ENCODE measurements at places on chromosomes 6 and 20.

DNA sequence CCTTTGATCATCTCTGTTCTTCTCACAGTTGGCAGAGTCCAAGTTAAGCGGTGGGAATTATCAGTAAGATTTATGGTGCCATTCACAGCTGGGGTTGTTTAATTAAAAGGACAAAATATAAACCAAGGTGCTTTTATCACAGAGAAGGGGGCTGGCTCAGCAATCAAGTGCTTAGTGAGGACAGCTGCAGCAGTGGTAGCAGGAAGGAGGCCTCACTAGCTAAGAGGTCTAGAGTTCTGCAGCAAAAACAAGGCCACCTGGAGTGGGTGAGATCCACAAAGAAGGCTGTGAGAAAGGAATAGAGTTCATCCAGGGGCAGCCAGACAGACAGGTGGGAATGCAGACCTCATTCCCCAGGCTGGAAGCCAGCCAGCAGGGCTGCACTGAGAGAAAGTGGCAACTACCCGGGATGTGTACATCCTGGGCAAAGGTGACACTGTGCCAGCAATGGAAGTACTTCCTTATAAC, 37.1 kb downstream of the PIGU start:
- peak; percentile 93 for DNase-seq

DNA sequence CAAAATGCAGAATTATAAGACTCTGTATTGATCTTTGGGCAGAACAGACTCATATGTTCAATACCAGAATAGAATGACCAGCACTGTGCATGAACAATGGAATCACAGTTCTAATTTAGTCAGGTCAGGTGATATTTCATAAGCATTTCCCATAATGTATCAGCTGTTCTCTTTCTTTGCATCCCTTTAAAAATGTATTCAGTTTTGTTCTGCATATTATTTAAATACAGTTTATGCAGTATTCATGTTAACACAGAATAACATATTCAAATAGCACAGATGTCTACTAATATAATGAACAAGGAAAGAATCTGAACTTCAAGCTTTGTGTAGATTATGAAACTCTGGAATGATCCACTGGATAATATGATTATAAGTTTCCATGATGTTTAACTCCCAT, 128.5 kb downstream of the LAMP5 start:
- no peak for DNase-seq

DNA sequence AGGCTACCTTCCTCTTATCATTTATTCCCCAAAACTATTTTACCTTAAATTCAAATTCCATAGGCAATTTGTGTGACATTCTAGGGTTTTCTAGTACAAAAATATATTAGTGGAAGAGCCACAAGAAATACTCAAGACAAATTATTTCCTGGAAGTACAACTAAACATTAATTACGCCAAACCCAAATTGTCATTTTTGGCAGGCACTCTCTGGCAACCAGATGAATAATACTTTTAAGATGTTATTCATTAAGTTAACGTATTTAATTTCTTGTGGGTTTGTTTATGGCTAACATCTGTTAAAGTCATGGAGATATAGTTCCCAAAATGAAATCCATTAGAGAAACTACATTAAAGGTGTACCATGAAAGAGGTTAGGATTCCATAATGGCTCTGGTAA, 40.5 kb downstream of the HMGN3 start:
- DNase-seq: no peak

DNA sequence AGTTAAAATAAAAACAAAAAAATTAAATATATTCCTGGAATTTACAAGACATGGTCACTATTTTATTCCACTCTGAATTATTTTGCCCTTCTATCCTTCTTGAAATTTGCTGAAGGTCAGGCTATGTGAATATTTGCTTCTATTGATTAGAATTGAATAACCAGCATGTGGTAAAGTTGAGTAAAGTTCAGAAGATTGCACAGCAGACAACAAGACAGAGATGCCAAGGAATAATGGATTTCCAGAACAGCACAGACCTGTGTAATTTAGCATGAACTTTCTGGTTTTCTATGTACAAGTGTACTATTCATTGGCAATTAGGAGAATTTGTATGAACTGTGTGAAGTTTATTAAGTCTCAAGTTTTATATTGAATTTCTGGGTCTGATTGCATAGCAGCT, 352.4 kb downstream of the TBC1D32 start:
- no peak for DNase-seq

DNA sequence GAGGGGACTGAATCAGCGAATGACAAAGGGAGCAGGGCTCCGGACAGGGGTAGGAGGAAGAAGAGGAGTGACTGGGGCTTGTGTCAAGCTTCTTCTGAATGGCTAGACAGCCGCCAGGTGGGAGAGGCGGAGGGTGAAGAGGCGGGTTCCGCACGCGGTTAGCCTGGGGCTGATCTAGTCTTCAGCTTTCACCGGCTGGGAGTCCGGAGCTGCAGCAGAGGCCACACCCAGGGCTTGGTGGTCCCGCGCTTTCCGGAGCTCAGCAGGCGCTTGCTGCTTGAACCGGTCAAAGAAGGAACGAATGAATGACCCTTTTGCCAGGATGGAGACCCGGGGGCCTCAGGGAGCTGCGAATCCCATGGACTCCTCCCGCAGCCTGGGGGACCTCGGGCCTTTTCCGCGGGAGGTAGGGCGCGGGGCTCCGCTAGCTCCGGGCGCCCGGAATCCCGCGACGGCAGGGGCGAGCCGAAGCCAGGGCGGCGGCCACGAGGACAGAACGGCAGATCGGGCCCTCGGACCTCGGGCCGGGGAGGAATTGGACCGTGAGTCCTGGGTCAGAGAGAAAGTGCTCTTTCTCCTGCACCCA, at the start of gene C6orf141:
C6orf141 (plus strand) TSS at position 177 of the 586 bp plus-strand sequence; CDS start at position 302, 125 bp downstream.
- no peak for DNase-seq

DNA sequence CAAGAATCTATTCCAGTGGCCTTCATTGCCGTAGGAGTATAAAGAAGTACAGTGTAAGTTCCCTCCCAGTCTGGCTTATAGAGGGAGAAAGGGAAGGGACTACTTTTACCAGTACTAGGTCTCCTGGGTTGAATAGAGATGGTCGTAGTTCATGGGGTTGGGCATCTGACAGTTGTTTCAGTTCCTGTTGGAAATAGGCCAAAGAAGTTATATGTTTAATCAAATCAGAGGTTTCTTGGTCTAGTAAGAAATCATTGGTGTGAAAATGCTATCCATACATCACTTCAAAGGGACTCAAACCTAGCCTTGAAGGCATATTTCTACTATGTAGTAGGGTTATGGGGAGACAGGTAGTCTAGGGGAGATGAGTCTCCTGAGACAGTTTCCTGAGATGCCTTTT, 45.6 kb upstream of the MAN1A1 start:
- no peak for DNase-seq

DNA sequence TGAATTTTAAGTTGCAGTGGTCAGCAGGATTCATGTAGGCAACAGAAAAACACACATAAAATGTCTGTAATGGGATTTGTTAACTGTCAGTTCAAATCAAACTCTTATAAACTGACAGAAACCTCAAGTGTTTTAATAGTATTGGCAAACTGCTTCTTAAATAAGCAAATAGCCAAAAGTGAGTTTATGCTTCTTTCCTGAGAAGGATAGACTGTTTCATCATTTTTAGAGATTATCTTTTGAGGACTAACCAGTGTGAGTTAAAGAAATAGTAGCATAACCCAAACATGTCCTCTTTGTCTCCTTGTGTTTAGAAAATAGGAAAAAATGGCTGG, 68.0 kb downstream of the AIG1 start:
- DNase-seq: no peak

- DNase-seq: no peak
These were observed 581.0 kb upstream of the MAP3K7 start for GRCh38 chr6:91167846-91168245.

DNA sequence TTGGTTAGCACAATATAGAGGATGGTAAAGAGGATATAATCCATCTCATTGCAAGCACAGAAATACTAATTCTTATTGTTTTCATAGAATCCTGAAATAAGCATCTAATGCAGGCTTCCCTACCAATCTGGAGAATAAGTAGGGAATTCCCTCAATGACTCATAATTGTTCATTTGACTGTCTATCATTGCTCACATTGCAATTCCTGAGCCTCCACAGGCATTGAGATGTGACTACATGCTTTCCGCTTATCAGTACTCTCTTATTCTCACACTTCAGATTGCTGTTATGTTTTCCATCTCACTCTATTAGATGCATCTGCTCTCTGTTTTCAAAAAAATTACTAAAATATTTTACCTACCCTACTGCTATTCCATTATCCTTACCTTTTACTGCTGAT, 216.2 kb upstream of the PRSS16 start:
- DNase-seq: no peak

DNA sequence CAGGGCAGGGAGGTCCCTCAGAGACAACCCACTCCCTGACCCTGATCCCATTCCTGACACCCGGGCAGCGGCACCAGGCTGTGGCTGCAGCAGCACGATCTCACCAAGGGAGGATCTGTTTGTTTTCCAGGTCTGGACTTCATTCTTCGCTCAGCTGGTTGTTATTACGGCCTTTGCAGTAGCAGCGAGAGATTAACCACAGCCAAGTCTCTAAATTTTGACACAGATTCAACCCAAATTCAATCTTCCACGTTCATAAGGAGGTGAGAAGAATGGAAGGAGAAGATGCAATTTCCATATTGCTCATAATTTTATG, 91.1 kb upstream of the THBS2 start:
- no peak for DNase-seq

DNA sequence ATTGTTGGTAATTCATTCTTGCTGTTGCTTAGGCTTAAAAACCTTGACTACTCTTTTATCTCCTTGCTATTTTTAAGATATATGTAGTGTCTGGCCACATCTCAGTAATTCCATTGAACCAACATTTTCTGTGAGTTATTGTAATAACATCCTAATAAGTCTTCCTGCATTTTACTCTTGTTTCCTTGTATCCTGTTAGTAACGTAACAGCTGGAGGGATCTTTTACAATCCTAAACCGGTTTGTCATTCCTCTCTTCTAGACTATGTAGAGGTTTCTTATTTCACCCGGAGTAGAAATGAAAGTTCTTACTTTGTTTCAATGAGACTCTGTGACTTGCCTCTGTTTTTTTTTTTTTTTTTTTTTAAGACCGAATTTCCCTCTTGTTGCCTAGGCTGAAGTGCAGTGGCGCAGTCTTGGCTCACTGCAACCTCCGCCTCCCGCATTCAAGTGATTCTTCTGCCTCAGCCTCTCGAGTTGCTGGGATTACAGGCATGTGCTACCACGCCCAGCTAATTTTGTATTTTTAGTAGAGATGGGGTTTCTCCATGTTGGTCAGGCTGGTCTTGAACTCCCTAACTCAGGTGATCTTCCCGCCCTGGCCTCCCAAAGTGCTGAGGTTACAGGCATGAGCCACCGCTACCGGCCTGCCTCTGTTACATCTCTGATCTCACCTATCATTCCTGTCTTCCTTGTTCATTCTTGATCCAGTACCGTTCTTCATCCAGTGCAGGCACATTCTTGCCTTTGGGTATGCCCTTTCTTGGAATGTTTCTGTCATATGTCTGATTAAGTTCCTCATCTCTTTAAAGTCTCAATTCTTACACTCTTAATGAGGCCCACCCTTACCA, 44.7 kb downstream of the NCOA3 start:
- DNase-seq: no peak
